ENCODE measurements at places on chromosomes 3 and 15. TPM values are rescaled to one million over a fixed set of nuclear protein-coding genes. Genes with fewer than 3 reads are reported as not detected.

- no peak for DNase-seq
- no peak overlapping the region for H3K27ac ChIP-seq
- H3K36me3 ChIP-seq, result no peaks in the 10 kb centered on the region
- no peaks in the 10 kb centered on the region for H3K4me1 ChIP-seq
- no peak overlapping the region for H3K4me3 ChIP-seq
- no peaks in the 10 kb centered on the region for H3K27me3 ChIP-seq
These were observed 32.7 kb downstream of the AADACL2 start for GRCh38 chr3:151766454-151766853.

Gene TERC
- polyA plus RNA-seq, result not detected

GRCh38 chr15:100215031-100215842 lies 126.5 kb downstream of the ADAMTS17 start:
- DNase-seq, result no peak
- no peaks in the 10 kb centered on the region for H3K4me1 ChIP-seq
- H3K36me3 ChIP-seq, result no peaks in the 10 kb centered on the region
- H3K27ac ChIP-seq, result no peak overlapping the region

- peaks cover 6% of the 10 kb centered on the region for H3K4me1 ChIP-seq
- H3K27me3 ChIP-seq, result peaks cover 23% of the 10 kb centered on the region
- peaks cover 6% of the 10 kb centered on the region for H3K36me3 ChIP-seq
- H3K27ac ChIP-seq, result no peak overlapping the region
These were observed 246.2 kb downstream of the FAM43A start for GRCh38 chr3:194931865-194932264.

Gene ARNT2
- not detected for polyA plus RNA-seq

GRCh38 chr15:82680200-82681102 lies 29.2 kb downstream of the AP3B2 start:
- H3K36me3 ChIP-seq, result no peaks in the 10 kb centered on the region
- H3K27ac ChIP-seq, result peak overlapping the region; percentile 48
- H3K4me1 ChIP-seq, result peaks cover 14% of the 10 kb centered on the region
- H3K4me3 ChIP-seq, result peak overlapping the region; percentile 91
- peaks cover 19% of the 10 kb centered on the region for H3K27me3 ChIP-seq

DNA sequence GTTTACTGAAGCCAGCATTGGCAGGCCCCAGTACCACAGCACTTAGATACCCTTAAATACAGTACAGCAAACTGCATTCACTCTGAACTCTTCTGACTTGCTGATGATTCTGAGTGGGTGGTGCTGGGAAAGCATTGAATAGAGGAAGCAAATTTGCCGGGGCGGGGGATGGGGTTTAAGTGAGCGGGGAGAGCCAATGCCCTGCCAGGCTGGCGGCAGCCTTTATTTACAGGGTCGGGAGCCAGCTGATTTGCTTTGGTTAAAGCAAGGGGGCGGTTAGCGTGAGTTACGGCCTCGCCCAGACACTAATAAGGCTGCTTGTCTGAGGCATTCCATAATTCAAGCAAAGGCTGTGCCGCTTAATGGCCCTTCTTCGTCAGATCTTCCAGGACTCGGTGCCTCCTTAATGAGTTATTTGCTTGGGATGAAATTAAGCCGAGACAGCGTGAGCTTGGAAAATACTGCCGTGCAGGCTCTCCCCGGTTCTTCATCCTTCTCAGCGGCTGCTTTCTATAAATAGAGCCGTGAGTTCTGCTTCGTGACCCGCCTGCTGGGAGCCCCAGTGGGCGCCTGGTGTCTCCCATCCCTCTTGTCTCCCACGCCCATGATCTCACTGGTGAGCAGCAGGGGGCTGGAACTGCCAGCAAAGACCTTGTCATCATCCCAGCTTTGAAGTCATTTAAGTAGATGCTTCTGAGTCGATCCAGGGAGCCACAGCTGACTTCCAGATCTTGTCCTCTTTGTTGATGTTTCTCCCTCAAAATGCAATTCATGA lies 25.8 kb downstream of the SPSB4 start:
- DNase-seq, result peak; percentile 35
- H3K27me3 ChIP-seq, result no peaks in the 10 kb centered on the region
- H3K36me3 ChIP-seq, result no peaks in the 10 kb centered on the region
- H3K4me3 ChIP-seq, result peak overlapping the region; percentile 71

Gene ASB14
- 2.0 TPM for polyA plus RNA-seq

DNA sequence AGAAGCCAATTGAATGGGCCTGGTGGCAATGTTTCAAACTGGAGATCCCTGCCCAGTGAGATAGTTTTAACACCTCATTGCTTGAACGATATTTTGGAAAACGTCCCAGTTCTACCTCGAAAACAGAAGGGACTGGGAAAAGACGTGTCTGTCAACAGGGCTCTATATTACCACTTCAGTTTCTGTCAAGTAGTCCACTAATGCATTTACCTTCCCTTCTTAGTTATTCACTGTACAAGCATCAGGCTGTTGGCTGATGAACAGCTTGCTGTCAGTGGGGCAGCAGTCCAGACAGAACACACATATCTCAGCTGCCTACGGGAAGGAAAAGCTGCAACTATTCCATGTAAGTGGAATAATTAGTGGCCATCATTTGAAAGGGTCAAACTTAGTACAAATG lies 794.7 kb upstream of the GBE1 start:
- no peak overlapping the region for H3K27ac ChIP-seq
- H3K4me1 ChIP-seq, result no peaks in the 10 kb centered on the region

Gene GPR27
- polyA plus RNA-seq, result 0.13 TPM

Gene STARD9
- polyA plus RNA-seq, result 0.56 TPM

Gene SCN11A
- polyA plus RNA-seq, result not detected

GRCh38 chr15:70507772-70508371 lies 255.5 kb downstream of the UACA start:
- no peak overlapping the region for H3K4me3 ChIP-seq
- peaks cover 14% of the 10 kb centered on the region for H3K36me3 ChIP-seq

GRCh38 chr3:185934767-185935464 lies 2.9 kb downstream of the TRA2B start:
- H3K27me3 ChIP-seq, result no peaks in the 10 kb centered on the region
- peaks cover 21% of the 10 kb centered on the region for H3K36me3 ChIP-seq
- peaks cover 66% of the 10 kb centered on the region for H3K4me1 ChIP-seq
- no peak for DNase-seq

Gene C3orf85
- polyA plus RNA-seq, result not detected

- no peak overlapping the region for H3K27ac ChIP-seq
- no peaks in the 10 kb centered on the region for H3K27me3 ChIP-seq
- no peak for DNase-seq
These were observed 4.4 kb upstream of the LPP start for GRCh38 chr3:188149587-188149986.

DNA sequence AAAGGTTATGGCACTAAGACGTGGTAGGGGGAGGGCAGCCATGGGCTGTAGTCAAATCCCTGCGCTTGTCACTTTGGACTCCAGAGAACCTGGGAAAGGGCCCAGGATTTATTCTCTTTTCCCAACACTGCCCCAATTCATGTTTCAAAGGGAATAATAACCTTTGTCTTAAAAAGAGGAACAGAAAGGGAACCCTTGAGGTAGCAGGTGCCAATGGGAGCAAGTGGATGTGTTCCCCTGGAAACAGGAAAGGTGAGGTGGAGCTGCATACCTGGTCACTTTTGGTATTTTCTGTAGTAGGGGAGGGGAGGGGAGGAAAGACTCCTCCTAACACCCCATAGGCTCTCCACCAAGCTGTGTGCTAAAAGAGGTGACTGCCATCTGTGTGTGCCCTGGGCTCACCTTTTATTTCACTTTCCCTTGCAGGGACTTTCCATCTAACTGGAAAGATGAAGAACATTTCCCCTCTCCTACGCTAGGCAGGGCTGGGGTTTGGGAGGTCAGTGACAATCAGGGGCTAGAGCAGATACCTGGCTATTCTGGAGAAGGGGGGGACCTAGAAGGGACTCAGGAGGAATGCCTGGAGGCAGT lies 6.1 kb upstream of the CHST14 start:
- no peaks in the 10 kb centered on the region for H3K27me3 ChIP-seq
- peaks cover 4% of the 10 kb centered on the region for H3K4me1 ChIP-seq
- no peaks in the 10 kb centered on the region for H3K36me3 ChIP-seq
- H3K27ac ChIP-seq, result no peak overlapping the region
- no peak for DNase-seq

DNA sequence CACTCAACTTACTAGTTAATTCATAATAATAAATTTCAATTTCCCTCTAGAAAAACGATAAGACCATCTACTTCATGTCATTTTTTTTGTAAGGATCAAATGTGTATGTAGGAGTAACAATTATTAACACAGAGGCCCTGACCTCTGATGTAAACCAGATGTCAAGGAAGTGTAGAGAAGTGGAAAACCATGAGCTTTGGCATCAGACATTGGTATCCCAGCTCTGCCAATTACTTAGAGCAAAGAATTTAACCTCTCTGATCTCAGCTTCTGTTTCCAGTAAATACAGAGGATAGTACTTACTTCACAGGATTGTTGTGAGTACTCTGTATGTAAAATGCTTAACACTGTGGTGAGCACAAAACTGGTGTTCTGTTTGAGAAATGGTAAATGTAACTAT lies 17.5 kb downstream of the AQR start:
- H3K4me1 ChIP-seq, result no peaks in the 10 kb centered on the region
- H3K27ac ChIP-seq, result peak overlapping the region; percentile 29
- H3K27me3 ChIP-seq, result no peaks in the 10 kb centered on the region
- no peak for DNase-seq

Gene FBXW12
- polyA plus RNA-seq, result not detected

Gene GATA2
- polyA plus RNA-seq, result not detected

DNA sequence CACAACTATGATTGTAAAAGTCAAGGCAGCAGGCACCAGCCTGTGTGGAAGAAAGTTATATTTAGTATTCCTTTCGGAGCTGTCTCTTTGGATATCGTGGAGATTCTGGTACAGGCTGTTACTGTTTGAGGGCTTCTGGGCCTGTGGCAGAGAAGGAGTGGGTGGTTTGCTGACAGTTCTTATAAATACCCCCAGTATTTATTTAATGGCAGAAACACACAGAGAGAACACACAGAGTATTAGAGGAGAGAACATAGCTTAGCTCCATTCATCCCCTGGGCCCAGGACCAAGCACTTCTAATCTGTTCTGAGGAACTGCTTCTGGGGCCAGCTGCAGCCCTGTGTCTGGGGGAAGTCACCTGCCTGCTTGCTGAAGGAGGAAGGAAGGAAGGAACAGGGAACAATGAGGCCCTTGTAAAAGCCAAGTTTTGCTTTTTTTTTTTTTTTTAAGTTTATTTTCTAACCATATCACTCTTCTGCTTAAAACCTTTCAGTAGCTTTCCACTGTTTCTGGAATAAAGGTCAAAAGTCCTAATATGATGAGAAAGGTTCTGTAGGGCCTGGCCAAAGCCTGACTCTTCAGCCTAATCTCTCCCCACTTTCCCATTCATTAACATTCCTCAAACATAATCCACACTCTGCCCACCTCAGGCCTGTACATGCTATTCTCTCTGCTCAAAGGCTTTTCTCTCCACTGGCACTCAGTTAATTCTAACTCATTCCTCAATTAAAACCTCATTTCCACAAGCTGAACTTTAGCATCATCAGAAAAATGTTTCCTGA lies 11.8 kb upstream of the PP2D1 start:
- peak; percentile 7 for DNase-seq
- H3K27me3 ChIP-seq, result no peaks in the 10 kb centered on the region
- H3K36me3 ChIP-seq, result no peaks in the 10 kb centered on the region
- H3K27ac ChIP-seq, result peak overlapping the region; percentile 91
- no peak overlapping the region for H3K4me3 ChIP-seq

- no peak overlapping the region for H3K4me3 ChIP-seq
- no peak for DNase-seq
- H3K27me3 ChIP-seq, result peaks cover 57% of the 10 kb centered on the region
- H3K36me3 ChIP-seq, result no peaks in the 10 kb centered on the region
- H3K27ac ChIP-seq, result no peak overlapping the region
These were observed 147.0 kb upstream of the PROK2 start for GRCh38 chr3:71931922-71932321.

- peaks cover 7% of the 10 kb centered on the region for H3K4me1 ChIP-seq
- H3K27ac ChIP-seq, result no peak overlapping the region
- no peak for DNase-seq
- no peaks in the 10 kb centered on the region for H3K27me3 ChIP-seq
- H3K4me3 ChIP-seq, result no peak overlapping the region
These were observed 230.2 kb downstream of the OCA2 start for GRCh38 chr15:27868828-27869404.

Gene PTPRG
- polyA plus RNA-seq, result 0.05 TPM

DNA sequence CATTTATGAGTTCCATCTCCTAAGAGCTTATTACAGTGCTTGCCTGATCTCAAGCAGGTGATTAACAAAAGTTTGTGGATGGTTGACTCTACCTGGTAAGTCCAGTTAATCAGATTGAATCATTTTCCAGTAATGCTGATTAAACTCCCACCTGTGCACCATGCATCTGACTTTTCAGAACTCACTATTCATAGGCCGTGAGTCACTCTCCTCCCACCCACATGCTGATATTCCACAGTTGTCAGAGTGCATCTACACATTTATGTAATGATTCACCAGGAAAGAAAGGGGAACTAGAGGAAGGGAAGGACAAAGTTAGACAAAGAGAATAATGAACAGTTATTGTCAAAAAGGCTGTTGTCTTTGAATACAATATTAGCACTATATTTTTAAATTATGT lies 106.2 kb upstream of the UBE3A start:
- H3K27me3 ChIP-seq, result peaks cover 4% of the 10 kb centered on the region
- no peaks in the 10 kb centered on the region for H3K36me3 ChIP-seq
- no peak for DNase-seq
- no peaks in the 10 kb centered on the region for H3K4me1 ChIP-seq
- H3K4me3 ChIP-seq, result no peak overlapping the region

DNA sequence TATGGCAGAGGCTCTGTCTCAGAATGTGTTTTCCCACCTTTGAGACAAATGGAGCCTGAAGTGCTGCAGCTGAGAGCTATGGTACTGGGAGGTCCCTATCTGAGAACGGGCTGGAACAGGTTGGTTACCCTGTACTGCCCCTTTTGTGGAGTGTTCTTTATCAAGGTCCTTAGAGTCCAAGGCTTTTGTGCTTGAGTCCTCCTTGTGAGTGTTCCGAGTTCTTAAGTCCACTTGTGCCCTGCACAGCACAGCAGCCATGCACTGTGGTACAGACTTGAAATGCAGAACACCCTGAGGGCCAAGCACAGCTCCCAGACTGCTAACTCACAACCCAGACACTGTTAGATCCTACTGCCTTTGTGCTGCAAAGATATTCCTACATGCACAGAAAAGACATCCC lies 67.8 kb downstream of the ARHGAP31 start:
- H3K4me3 ChIP-seq, result no peak overlapping the region
- H3K27ac ChIP-seq, result no peak overlapping the region
- no peak for DNase-seq
- peaks cover 16% of the 10 kb centered on the region for H3K4me1 ChIP-seq

Gene C3orf49
- not detected for polyA plus RNA-seq

DNA sequence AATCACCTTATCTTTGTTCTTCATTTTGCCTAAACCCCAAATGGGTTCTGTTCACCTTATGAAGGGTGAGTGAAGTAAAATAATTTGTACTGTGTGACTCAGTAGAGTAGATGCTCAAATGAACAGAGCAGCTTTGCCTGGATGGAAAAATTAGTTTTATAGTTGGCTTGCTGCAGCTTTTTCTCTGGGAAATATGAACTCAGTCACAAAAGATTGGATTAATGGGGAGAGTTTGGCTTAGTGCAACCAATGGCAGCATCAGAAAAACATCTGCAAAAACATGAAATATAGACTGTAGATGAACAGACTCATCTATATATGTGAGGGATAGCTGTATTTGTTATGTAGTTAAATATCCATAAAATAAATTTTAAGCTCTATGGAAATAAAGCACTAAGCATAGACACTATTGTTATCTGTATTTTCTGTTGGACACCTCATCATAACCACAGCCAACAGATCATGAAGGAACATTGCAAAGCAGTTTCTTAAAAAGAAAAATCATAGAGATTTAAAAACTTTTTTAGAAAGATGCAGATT lies 181.3 kb downstream of the ECT2 start:
- H3K27me3 ChIP-seq, result no peaks in the 10 kb centered on the region
- H3K4me3 ChIP-seq, result no peak overlapping the region
- no peak for DNase-seq
- H3K27ac ChIP-seq, result no peak overlapping the region
- no peaks in the 10 kb centered on the region for H3K4me1 ChIP-seq
- H3K36me3 ChIP-seq, result no peaks in the 10 kb centered on the region

Gene IMPG2
- polyA plus RNA-seq, result not detected
